ENCODE measurements at places on chromosomes 12 and 14.

DNA sequence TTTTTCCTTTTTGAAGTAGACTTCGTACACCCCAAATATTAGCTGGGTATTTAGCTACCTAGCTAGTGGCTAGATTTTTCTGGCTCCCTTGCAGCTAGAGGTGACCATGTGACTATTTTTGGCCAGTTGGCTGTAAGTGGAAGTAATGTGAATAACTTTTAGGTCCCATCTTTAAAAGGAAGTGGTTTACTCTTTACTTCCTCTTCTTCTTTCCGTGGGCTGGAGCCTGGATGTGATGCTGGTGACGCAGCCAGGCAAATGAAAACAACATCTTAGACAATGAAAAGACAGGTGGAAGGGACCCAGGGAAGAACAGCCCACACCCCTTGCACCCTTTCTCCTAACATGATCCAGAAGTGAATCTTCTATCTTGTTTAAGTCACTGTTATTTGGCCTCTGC lies 245.5 kb downstream of the ATP23 start:
- no peak for DNase-seq

- no peak for DNase-seq
Observed at GRCh38 chr12:56768424-56768823, 5.3 kb downstream of the HSD17B6 start.

- DNase-seq, result no peak
Observed at GRCh38 chr14:74575936-74576335, 36.1 kb downstream of the LTBP2 start.

- DNase-seq, result no peak
Observed at GRCh38 chr14:28831126-28831525, 64.5 kb downstream of the FOXG1 start.

Data from stimulated activated CD4-positive, alpha-beta T cell treated with anti-CD3 and anti-CD28 coated beads, Interleukin-2, amount 100 ng/mL, for 48 hours (primary cell).